SK-N-SH treated with all-trans-retinoic acid at 6 μM for 48 hours (cell line): ENCODE measurements at places on chromosomes 2 and 18.

DNA sequence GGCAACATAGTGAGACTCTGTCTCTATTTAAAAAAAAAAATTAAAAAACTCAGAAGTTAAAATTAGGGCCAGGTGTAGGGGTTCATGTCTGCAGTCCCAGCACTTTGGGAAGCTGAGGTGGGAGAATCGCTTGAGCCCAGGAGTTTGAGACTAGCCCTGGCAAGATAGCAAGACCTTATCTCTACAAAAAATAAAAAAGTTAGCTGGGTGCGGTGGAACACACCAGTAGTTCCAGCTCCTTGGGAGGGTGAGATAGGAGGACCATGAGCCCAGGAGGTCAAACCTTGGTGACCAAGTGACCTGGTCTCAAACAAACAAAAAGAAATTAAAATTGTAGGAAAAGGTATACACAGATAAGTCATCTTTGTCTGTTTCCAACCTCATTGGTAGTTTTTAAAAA, 11.3 kb downstream of the TTLL4 start:
- no peak for ATAC-seq

DNA sequence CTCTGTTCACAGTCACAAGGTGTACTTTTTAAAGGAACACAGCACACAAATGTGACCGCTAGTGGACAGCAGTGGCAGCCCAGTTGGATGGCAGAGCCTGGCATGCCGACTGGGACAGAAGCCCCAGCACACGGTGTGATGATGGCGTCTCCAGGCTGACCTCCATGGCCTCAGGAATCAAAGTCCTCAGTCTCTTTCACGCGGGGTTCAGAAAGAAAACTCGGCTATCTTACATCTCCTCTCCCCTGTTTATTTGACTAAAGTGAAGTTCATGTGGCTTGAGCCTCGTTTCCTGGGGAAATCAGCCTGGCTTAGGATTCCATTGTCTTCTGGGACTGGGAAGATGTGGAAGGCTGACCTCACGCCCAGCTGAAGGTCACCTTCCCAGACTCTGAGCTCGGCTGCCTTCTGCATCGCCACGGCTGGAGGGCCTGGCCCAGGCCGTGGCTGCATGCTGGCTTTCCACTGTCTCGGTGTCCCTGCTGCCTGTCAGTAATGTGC, 56.1 kb downstream of the ASAP2 start:
- peak; percentile 30 for ATAC-seq

DNA sequence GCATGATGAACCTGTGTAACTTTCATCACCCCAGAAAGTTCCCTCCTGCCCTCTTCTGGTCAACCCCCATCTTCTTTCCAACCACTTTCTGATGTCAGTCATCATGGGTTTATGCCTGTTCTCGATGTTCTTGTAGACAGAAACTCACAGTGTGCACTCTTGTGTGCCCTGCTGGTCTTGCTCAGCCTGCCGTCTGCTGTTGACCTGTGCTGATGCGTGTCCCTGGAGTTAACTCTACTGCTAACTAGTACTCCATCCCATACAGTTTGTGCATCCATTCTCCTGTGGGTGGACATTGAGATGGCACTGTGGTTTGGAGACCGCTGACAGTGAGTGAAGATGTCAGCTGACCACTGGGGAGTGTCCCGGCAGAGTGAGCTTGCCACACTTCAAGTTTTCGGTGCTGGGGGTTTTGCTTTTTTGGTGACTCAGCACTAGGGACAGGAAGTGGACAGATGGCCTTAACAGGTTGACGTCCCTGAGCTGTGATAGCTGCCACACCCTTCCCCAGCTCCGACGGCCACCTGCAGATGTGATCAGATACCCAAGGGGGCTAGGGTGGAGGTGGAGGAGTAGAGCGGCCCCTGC, 14.8 kb downstream of the KLHL29 start:
- ATAC-seq, result no peak

- no peak; the same call in 2 of the 3 replicates for ATAC-seq
Observed at GRCh38 chr2:7077660-7078267, 160.6 kb downstream of the RNF144A start.

DNA sequence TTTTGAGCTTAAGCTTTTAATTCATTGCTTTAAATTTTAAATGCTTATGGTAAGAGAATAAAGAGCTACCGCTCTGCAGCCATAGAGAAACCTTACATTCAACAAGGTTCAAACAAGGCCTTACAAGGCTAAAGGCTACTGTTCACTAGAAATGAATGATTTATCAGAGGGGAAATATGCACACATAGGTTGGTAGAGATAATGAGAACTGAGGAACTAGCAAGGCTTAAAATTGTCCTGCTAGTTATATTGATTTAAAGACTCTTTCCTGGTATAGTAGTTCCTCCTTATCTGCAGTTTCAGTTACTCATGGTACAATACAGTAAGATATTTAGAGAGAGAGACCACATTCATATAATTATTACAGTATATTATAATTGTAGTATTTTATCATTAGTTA, 193.4 kb downstream of the WDR7 start:
- ATAC-seq, result no peak

- ATAC-seq, result no peak
Observed at GRCh38 chr18:74284191-74284979, 7.4 kb downstream of the CYB5A start.

DNA sequence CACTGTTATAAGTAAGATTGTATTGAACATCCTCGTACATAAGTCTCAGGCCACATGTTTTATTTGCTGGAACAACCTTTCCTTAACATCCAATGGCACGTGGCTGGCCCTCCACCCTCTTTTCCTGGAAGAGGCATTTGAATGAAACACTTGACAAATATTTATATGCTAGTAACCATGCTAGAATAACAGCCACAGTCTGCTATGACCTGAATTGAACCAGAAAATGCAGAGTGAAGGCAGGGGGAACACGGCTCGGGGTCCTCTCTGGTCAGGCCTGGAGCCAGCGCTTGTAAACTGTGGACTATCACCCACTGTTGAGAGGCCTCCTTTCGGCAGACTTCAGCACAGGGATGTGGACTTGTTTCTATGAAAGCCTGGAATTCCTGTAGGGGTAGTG, 198.2 kb upstream of the COPS8 start:
- ATAC-seq, result no peak

DNA sequence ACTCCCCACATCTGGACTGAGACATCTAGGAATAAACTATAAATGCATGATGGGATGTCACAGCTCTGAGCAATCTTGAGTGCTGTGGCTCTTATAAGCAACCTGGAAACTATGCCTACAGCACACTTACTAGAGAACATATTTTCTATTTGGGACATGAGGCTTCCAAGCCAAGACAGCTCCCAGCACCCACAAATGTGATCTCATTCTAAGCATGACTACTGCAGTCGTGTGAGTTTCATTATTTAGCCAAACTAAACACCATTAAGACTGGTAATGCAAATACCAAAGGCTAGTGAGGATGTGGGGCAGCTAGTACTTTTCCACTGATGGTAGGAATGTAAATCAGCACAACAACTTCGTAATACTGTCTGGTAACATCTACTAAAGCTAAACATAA, 72.5 kb downstream of the RTTN start:
- ATAC-seq, result peak; percentile 86

DNA sequence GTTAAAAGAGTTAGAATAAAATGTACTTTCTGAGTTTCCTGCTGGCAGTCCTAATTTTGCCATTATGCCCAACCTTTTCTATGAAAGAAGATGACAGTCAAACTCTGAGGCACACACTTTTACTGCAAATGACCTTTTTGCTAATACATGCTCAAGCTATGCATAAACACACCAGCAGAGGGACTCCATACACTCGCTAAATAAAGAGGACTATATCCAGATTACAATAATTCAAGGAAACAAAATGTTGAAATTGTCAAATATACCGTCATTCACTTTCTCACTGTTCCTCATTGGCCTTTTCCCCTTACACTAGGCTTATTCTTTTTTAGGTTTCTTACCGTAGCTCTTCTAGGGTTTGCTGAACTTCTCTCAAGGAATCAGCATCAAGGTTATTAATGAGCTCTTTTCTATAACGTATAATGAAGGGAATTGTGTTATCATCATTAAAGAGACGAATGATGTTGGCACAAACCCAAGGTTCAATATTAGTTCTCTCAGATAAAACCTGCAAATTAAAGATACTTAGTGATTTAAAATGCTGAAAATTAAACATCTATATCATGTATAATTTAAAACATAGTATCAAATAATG, 25.7 kb downstream of the SRBD1 start:
- peak; percentile 90 for ATAC-seq

DNA sequence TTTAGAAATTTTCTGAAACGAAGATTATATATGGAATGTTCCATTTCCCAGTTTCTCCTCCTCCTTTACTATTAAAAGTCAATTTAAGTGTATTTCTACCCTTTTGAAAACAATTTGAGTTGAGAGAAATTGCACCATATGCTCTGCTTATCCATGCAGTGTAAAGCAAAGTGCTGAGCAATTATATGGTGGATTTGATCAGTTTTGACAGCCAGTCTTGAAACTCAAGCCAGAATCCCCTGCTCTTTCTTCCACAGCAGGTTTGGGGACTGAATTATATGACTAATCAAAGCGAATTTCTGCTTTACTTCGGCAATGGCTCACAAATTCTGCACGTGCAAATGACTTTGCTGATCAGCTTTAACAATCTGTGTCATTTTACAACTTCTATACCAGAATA, 1183.6 kb downstream of the LRP1B start:
- no peak for ATAC-seq

DNA sequence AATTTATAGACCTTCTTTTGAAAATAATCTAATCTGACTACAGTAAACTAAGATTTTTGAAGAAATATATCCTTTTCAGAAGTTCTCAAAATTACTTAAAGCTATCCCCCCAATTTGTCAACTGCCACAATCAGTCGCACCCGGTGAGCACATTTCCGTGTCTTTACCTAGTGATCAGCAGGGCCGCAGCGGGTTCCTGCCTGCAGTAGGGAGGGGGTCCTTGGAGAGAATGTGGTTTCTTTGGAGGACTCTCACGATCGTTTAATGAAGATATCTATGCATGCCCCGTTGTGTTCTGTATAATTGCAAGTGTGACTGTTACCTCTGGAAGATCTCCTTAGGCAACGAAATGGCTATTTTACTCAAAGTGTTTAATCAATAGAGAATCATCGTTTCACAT, 251.9 kb upstream of the RAB12 start:
- no peak for ATAC-seq

GRCh38 chr2:62374301-62375112, 131.5 kb downstream of the TMEM17 start:
- ATAC-seq, result no peak

- peak; percentile 53; the same call in 2 of the 3 replicates for ATAC-seq
Observed at GRCh38 chr18:8329186-8329771, 280.0 kb upstream of the RAB12 start.

DNA sequence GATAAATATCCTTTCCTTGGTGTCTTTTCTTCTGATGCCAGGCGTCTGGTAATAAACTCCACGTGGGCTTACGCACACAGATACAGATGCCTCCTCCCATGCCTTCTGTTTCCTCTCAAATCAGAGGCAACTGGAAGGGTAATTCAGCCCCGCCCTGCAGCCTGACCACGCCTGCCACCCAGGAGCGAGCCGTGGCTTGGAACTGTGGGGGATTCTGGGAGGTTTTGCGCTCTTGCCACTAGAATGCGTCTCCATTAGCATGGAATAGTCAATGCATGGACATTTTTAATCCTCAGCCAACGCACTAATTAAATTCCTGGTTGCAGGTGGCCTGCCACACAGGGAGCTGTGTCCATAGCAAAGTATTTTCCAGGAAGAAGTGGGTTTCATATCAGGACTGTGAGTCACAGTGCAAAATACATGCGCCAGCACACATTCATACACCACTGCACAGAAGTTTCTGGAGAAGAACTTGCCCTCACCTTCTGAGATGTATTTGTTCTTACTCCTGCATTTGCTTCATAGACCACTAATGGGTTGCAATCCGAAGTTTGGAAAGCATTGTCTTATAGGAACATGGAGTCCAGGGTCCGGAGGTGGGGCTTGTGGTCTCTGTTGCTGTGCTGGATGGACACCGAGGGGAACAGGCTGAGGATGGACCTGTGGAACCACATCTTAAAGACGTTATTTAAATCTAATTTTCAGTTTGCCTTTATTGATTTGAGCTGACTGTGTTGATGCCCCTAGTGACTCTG, 151.4 kb downstream of the LDLRAD4 start:
- no peak for ATAC-seq

- no peak for ATAC-seq
Observed at GRCh38 chr2:15273452-15273851, 287.7 kb downstream of the NBAS start.

DNA sequence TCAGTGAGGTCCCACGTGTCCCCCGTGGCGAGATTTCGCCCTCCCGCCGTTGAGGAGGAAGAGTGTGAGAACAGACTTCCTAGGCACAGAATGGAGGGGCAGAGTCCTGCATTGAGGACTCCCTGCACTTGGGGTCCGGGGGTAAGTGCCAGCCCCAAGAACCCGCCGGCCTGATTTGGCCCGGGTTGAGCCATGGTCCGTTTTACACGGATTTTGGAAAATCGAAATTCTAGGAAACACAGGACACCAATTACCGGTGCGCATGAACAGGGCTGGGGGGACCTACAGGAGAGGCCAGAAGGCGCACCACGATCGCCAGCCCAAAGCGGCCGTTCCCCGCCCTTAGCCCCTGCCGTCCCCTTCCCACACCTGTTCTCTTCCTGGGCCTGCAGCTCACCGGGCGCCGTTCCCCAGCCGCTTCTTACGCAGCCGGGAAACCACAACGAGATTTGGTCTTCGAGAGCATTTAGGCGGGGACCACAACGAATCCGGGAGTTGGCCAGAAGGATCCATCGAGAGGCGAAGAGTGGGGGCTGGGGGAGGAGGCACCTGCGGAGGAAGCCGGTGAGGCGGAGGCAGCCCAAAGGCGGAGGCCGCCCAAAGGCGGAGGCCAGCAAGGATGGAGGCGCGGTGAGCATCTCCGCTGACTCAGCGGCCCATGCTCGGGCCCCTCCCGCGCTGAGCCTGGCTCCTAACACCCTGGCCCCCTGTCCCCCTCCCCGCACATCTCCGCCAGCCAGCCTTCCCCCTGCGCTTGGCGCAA, 464 bp upstream of the TLX2 start:
- peak; percentile 18 for ATAC-seq

GRCh38 chr18:26555804-26556553, 7.6 kb upstream of the KCTD1 start:
- ATAC-seq, result no peak; the same call in 2 of the 3 replicates

- ATAC-seq, result no peak
Observed at GRCh38 chr18:77433076-77433475, 183.4 kb downstream of the GALR1 start.

DNA sequence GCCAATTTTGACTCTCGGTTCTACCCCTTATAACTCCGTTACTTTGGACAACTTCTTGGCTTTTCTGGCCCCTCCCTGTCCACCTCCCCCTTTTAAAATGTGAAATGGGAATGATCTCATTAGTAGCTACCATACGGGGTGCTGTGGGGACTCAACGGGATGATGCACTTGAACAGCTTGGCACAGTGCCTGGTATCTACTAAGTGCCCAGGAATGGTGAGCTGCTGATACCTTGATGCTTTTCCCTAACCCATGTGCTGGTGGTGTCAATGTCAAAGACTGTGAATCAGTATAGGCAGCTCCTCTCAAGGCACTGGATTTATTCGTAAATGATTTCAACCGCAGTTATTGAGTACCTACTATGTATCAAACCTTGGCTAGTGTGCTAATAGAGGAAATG, 204.2 kb downstream of the LOXHD1 start:
- ATAC-seq, result no peak

GRCh38 chr18:28357766-28358401, 181.0 kb upstream of the CDH2 start:
- ATAC-seq, result peak; percentile 36; the same call in 2 of the 3 replicates
